ENCODE measurements at places on chromosomes 2 and 18.

- DNase-seq = no peak
Observed at GRCh38 chr2:6674381-6674780, 191.3 kb downstream of the CMPK2 start.

GRCh38 chr18:34207344-34207851 lies 17.3 kb downstream of the NOL4 start:
- DNase-seq = no peak

- DNase-seq = no peak
Observed at GRCh38 chr2:175847128-175847527, 154.9 kb downstream of the LNPK start.

GRCh38 chr2:99420031-99420430 lies 69.8 kb downstream of the REV1 start:
- DNase-seq = no peak

DNA sequence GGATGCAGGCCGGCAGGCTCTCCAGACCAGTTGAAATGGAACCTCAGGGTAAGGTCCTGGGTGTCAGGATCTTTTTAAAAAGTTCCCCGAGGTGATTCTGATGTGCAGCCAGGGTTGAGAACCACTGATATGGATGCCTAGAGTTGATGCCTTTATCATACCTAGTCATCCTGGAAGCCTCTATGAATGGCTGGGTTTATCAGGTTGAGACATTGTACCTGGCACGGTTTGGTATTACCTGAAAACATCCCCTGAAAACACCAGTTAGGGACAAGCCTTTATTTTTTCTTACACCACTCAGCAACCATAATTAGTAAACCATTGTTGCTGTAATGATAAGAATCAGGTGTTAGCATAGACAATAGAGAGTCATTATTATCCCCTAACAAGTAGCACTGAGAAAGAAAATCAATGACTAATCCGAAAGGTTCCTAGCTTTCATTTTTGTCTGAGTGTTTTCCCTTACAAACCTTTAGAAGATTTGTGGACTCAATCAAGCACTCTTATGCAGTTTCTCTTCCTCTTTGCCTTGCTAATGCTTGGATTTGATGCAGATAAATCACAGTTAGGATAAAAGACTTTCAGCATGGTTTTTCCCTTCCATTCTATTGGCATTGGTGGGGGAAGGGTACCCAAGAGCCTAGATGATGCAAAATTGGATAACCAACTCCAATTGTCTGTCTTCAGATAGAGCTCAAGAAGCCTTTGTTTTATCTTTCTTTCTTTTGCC lies 116.5 kb upstream of the LYPD6 start:
- no peak for DNase-seq

DNA sequence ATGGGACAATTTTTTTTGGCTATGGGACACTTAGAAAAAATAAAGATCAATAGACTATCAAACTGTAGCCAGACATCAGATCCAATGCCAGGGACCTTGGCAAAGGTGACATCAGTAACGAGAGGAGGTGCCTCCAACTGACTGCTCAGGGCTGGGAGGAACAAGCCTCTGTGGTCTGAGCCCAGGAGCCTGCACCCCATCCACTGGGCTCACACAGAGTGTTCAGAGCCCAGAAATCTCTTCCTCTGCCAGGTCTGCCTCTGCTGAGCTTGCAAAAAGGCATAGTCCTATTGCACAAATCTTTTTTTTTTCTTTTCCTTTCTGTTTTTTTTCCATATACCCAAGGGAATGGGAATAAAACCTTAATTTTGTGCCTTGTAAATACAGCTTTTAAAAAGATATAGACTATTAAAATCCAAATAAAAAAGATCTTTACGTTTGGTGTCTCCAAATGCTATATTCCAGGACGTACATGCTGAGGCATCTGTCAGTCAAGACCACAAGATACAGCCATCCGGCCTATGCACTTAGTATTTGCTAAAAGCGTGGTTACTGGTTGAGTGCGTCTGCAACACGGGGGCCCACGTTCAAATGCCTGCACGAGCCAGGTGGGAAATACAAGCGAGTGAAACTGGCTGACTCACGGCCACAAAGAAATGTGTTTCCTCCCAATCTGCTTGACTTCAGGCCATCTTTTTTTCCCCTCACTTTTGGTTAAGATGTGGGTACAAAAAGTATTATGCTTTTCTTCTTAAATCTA lies 7.8 kb upstream of the ARHGAP25 start:
- peak; percentile 81 for DNase-seq

DNA sequence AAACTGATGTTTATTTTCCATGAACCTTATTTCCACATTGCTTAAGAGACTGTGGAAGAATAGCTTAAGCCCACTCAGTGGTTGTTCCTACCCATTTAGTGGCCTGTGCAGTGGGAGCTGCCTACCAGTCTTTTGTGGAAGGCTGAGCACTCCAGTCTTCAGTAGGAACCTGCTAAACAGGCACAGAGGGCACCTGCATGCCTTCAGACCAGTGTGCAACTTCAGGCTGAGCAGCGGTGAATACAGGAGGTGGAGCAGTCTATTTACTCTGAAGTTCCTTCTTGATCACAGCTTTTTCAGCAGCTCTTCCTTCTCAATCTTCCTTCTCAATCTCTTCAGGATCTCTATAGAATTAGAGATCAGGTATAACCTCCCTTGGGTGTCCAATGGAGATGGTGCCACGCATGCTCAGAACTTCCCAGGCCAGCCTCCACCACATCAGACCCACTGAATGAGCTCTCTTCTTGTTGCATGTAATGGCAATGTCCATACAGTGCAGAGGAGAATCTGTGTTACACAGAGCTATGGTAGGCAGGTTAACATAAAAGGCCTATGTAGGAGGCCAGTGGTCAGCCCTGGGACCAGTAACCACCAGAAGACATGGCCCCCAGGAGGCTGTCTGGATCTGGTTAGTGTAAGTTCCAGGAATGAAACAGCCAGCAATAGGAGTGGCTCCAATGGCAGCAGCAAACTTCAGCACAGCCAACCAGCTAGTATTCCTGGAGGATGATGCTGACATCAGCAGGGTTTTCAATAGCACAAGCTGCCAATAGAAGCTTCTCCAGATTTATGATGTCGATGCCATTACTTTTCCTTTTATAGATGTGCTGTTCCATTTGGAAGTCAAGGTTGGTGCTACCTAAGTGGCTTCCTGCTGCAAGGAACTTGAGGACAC lies 47.9 kb upstream of the MAT2A start:
- no peak for DNase-seq

DNA sequence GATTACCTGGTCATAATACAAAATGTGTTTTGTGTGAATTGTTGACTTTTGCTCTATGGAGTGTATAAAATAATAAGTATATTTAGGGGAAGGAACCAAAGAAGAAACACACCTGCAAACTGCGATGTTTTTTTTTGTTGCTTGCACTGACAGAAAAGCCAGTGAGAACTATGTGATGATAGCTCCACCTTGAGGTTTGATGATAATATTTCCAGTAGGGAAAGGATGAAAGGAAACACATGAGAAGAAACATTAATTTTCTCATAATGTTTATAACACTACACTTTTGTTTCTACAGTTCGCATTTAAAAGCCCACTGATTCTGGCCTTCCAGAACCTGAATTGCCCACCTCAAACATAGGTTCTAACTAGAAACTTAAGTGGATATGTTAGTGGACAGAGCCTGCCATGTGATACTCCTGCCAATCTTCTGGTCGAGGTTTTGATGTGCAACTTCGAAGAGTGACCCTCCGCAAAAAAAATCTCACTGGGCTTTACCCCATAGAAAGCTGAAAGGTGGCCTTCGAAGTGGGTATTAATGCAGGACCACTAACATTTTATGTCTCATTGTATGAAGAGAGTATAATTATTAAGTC lies 476.4 kb upstream of the SPHKAP start:
- no peak for DNase-seq

DNA sequence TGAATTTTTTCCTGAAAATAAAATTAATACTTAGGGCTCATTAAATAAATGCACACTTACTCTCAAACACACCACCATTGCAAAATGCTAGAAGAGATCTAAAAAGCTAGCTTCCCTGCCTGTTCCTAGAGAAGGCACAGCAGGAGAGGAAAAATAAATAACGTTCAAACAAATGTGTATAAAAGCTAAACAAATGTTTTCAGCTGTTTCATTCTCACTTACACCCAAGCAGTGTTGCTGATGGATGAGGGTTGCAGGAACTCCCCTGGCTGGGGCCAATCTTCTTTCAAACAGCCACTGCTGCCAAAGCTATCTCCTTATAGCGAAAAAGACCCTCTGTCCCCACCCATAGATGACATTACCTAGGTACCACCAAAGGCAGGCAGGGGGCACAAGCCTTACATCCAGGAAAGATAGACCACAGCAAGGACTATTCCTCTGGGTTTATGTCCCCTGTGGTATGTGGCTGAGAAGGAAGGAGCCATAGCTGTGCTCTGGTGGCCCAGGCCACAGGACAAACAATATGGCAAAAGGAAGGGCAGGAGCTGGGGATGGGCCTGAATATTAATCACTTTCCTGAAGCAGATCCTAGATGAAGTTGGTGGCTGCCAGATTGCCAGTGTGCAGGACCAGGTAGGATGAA lies 214.6 kb downstream of the TTC32 start:
- no peak for DNase-seq

DNA sequence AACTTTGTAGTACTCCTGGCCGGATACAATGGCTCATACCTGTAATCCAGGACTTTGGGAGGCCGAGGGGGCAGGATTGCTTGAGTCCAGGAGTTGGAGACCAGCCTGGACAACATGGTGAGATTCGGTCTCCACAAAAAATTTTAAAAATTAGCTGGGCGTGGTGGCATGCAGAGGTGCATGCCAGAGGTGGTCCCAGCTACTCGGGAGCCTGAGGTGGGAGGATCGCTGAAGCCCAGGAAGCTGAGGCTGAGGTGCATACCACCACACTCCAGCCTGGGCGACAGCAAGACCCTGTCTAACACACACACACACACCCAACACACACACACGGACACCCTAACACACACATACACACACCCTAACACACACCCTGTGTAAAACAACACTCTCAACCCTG lies 55.6 kb downstream of the HDAC4 start:
- DNase-seq = no peak

- no peak for DNase-seq
Observed at GRCh38 chr2:95353613-95354468, 48.7 kb upstream of the FAHD2A start.

DNA sequence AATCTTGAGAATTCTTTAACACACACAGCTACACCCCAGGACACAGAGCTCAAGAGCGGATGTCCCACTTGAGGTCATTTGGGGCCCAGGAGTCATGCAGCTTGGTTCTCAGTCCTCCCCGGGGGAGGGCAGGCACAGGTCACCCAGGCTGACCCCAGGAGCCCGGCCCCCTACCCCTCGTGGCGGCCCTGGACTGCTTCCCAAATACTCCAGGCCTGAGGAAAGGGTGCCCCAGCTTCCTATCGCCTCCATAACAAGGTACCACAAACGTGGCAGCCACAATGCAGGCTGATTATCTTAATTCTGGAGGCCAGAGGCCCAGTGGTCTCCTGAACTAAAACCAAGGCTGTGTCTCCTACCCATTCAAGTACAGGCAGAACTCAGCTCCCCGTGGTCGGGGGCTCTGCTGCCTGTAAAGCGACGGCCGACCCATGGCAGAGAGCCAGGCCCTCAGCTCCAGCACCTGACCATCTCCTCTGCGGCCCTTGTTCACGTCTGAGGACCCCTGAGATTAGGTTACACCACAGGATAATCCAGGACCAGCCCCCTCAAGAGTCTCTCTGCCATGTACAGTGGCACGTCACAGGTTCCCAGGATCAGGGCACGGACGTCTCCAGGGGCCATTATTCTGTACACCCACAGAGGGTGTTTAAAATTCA lies 10.5 kb downstream of the SLC66A2 start:
- no peak for DNase-seq

DNA sequence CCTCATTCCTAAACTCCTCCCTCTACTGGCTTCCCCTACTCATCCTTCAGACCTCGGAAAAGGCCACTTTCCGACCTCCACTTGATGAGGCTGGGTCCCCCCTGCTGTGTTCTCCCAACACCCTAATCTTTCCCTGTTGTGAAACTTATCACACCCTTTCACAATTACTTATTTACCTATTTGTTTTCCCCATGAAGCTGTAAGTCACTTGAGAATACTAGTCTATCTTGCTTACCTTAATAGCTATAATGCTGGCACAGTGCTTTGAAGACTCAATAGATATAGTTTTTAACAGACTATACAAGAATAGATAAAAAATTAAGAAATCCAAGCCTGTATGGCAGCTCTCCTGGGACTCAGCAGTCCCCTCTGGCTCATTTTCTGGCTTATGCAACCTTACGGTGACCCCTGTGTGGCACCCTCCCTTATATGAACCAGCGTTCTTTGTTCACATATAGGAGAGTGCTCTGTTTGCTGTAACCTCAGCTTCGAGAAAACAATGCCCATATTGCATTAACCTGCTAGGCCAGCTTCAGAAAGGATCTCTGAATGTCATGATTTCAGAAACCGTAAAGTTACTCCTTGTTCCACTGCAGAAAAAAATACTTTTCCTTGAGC lies 220.4 kb upstream of the PKDCC start:
- DNase-seq = no peak

DNA sequence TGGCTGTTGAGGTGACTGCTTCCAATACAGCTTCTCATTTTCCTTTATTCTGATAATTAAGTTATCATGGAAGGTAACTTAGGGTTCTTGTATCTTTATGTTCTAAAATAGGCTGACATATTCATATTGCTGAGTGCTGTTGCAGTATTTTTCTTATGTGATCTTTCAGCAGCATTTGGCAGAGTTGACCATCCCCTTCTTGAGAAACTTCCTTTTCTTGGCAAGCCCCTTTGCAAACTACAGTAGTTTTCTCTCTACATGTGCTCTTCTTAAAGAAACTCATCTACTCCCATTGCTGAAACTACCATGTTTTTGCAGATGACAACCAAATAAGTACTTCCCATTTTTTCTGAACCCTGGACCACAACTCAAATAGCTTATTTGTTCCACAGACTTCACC lies 476.5 kb upstream of the TRIB2 start:
- DNase-seq = no peak

- no peak for DNase-seq
Observed at GRCh38 chr18:46158499-46158898, 54.3 kb downstream of the HAUS1 start.

GRCh38 chr18:31546476-31546875 lies 45.2 kb upstream of the TTR start:
- DNase-seq = no peak

DNA sequence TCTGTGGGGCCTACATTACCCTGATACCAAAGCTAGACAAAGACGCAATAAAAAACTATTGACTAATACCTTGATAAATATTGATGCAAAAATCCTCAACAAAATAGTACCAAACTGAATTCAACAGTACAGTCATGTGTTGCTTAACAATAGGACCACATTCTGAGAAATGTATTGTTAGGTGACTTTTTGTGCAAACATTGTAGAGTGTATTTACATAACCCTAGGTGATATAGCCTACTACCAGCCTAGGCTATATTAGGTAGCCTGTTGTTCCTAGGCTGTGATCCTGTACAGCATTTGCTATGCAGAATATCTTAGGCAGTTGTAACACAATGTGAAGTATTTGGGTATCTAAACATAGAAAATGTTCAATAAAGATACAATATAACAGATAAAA lies 36.7 kb downstream of the CCDC138 start:
- DNase-seq = no peak

DNA sequence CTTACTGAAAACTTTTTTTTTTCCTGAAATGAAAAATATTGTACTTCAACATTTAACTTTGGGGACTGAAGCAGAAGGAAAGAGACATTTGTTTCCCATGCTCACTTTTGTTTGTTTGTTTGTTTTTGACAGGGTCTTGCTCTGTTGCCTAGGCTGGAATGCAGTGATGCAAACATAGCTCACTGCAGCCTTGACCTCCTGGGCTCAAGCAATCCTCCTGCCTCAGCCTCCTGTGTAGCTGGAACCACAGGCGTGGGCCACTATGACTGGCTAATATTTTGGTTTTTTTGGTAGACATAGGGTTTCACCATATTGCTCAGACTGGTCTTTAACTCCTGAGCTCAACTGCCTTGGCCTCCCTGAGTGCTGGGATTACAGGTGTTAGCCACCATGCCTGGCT lies 70.9 kb upstream of the SPTBN1 start:
- DNase-seq = no peak
